ENCODE measurements at places on chromosomes 1 and 21.

DNA sequence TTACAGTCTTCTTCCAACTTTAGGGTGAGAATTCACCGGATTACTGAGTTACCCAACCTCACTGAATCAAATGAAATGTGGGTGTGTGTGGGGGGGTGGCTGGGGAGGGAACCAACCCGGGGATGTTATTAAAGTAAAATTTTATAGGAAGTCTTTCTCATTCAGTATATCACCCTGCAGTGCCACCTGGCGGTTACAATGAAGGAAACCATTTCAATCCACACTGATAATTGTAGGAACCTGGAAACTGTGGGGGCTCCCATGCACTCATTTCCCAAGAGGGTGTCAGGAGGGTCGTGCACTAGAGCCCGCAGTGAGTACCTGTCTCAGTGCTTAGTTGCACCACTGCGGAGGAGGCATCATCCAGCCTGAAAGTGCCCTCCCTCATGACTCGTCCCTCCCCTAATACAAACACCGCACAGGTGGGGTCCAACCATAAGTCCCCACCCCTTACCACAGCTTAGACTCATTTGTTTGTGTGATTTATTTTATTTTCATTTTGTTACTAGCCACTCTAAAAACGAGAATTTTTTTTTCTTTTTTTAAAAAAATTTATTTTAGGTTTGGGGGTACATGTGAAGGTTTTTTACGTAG is 29.1 kb upstream of the IGSF5 start:
- peak; percentile 55 for DNase-seq

GRCh38 chr1:174161813-174162212 is 2.5 kb downstream of the RABGAP1L start:
- no peak for DNase-seq

- no peak for DNase-seq
Observed at GRCh38 chr1:203695116-203695515, 68.5 kb downstream of the ATP2B4 start.

- no peak for DNase-seq
Observed at GRCh38 chr21:36027347-36027746, 33.0 kb downstream of the SETD4 start.

DNA sequence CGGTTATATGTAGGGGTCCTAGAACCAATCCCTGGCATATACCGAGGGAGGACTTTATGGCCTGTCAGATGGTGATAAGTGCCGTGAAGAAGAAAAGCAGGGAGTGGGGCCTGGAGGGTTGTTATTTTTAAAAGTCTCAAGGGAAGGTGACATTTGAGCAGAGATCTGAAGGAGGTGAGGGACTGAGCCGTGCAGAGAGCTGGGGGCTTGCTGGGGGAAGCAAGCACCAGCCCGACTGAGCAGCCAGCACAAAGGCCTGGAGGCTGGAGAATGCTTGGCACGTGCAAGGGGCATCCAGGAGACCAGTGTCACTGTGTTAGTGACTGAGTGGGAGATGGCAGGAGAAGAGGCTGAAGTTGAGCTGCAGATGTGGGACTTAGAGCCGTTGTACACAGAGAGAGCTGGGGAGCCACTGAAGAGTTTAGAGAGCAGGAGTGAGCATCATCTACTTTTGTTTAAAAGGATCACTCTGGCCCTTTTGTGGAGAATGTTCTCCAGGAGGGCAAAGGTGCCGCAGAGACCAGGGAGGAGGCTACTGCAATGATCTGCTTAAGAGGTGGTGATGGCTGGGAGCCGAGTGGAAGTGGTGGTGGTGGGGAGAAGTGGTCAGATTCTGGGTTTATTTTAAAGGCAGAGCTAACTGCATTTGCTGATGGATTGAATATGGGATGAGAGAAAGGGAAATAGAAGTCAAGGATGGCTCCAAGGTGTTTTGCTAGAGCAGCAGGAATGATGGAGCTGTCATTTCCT is 31.2 kb downstream of the PTPRU start:
- no peak for DNase-seq

GRCh38 chr1:89697383-89697782 is 64.5 kb downstream of the LRRC8C start:
- DNase-seq, result no peak

GRCh38 chr1:109995536-109995935 is 11.0 kb downstream of the AHCYL1 start:
- DNase-seq, result no peak

DNA sequence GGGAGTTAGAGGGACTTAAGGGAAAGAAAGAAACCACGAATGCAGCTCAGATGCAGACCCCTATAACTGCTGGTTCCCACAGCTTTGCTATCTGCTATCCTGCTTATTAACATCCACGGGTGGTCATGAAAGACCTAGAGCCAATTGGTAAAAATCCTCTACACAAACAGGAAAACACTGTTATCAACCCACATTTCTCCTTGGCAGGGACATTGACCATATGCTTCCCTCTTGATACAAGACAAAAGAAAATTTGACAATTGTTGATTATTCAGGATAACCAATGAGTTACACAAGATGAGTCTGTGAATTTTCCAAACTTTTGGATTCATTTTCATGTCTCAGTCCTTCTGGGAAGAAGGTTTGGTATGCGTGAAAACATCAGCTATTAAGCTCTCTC is 90.4 kb downstream of the TIAM1 start:
- no peak for DNase-seq

DNA sequence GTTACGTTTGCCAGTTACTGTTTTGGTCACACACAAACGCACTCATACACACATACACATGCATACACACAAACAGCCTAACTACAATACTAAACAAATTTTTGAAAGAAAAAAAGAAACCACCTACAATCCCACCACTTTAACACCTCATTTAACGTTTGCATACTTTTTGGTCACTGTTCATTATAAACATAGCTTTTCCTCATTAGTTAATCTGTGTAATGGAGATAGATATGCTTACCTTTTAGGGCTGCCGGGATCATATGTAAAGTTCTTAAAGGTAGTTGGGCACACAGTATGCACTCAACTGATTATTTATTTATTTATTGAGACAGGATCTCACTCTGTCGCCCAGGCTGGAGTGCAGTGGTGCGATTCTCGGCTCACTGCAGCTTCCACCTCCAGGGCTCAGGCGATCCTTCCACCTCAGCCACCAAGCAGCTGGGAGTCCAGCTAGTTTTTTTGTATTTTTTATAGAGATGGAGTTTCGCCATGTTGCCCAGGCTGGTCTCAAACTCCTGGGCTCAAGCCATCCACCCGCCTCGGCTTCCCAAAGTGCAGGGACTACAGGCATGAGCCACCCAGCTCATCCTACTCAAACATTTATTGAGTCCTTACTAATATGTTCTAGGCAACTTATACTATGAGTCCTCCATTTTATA is 677 bp upstream of the BCL10 start:
- DNase-seq, result no peak

- DNase-seq, result peak; percentile 88
Observed at GRCh38 chr1:6962996-6963911, 178.0 kb downstream of the CAMTA1 start.

DNA sequence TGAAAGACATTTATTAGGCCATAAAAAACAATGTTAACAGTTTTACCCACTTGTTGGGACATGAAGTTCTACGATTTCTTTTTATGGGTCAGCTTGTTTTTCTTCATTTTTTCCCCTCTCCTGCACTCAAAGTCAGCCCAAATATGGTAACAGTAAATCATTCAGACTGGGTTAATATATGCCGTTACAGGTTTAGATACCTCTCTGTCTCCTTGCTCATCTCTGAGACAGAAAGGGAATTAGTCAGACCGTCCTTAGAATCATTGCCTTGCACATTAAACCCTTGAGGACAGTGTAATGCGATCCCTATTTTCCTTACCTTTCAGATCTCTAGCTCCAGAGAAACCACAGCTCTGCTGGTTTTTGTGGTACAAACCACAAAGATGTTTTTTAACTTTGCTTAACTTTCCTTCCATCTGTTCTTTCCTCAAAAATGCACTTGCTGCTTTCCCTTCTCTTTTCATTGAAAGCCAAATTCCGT is 613.3 kb downstream of the PLPP3 start:
- DNase-seq, result no peak

- DNase-seq, result no peak
Observed at GRCh38 chr1:78536427-78536826, 45.7 kb downstream of the PTGFR start.

GRCh38 chr1:190579552-190580193 is 102.0 kb upstream of the BRINP3 start:
- no peak for DNase-seq

- no peak for DNase-seq
Observed at GRCh38 chr1:230306169-230306568, 120.0 kb downstream of the PGBD5 start.

GRCh38 chr1:108679586-108680213 is 12.4 kb upstream of the PRPF38B start:
- DNase-seq, result no peak

DNA sequence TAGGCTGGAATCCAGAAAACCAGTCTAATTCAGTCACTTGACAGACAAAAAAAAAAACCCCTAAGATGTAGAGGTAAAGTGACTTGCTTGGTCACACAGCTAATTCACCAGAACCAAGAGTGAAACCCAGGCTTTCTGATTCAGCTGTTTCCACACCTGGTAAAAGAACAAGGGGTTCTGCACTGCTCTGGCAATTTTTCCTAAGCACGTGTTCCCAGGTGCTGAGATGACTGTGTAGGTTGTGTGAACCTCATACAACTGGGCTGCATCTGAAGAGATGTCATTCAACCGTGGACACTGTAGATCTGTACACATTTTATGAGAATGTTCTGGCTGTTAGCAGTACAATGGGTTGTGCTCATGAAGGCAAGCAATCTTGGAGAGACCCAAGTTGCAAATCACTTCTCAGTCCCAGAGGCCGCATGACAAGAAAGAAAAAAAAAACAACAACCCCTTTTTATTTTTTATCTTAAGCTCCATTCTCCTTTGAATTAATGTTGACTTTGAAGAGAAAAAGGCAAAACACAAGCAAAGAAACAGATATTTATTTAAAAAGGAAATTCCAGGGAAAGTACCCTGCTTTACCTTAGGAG is 95.4 kb downstream of the INTS7 start:
- no peak for DNase-seq

GRCh38 chr1:21618561-21619374 is 50.4 kb downstream of the RAP1GAP start:
- no peak for DNase-seq

DNA sequence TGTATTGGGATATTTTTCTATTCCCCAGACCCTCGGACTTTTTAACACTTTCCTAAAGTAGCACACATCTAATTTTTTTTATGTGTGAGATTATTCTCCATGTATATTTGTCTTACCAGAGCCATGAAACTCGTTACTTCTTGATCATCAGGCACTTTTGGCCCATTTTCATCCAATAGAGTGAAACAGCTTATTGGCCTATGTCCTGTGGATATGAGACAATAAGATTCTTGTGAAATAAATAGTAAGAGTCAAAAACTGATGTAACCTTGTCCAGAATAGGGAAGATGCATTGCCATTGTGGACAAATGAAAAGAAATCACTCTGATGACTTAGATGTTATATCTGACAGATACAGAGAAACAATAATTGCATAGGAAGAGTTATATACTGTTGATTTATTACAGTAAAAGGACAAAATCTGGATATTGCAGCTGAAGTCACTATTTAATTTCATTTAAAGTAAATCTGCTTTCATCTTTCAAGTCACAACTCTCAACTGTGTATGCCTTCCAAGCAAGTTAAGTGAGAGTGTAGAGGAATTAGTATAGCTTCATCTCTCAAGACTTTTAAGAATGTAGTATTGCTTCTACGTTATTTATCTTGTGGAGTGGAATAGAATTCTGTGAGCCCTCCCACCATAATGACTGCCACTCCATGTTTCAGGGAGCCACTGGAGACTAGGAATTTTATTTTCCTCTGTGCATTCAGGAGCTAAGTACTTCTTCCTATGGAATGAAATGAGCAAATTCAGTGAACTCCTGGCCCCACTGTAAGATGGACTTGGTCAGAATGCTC is 86.9 kb downstream of the ADAMTS1 start:
- no peak for DNase-seq

- DNase-seq, result peak; percentile 86
Observed at GRCh38 chr21:8991968-8992621, 1529.3 kb upstream of the TPTE start.

GRCh38 chr1:67556297-67556900 is 126.2 kb upstream of the SERBP1 start:
- no peak for DNase-seq

DNA sequence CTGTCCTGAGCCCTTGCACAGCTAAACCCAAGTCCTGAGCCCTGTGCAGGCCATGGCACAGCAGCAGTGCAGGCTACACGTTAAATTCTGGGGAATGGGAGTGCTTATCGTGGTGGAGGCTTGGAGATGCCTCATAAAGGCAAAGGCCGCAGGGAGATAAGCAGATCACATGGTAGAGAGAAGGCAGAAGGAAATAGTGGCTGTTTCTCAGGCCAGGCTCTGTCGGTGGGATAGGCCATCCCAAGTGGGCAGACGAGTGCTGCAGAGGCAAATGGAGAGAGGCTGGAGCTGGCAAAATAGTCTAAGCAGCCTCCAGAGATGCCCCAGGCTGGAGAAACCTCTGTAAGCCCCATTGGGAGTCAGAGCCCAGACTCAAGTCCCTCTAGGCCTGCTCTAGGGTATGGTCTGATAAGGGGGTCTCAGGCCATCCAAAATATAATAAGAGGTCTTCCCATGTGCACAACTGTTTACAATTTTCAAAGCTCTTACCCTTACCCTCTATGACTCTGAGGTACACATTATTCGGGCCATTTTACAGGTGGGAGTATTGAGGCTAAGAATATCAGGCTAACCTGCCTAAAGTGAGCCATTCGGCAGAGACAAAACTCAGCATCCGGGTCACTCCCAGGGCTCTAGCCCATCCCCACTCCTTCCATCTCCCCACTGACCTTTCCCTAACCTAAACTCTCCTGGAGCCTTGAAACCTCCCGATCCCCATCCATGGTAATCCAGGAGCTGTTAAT is 79.6 kb downstream of the NKAIN1 start:
- no peak for DNase-seq

Measured in SW480 (cell line).